ENCODE measurements at places on chromosomes 6 and 20. TPM values are rescaled to one million over a fixed set of nuclear protein-coding genes. Genes with fewer than 3 reads are reported as not detected.

PRRT1 gene
- total RNA-seq: 0.83 TPM

TMEM200A gene
- 0.53 TPM for total RNA-seq

RALY gene
- total RNA-seq: 164 TPM

PI3 gene
- not detected for total RNA-seq

SPINT4 gene
- not detected for total RNA-seq

HLA-DQB1 gene
- 2.5 TPM for total RNA-seq

PLCB1 gene
- 3.2 TPM for total RNA-seq

MTG2 gene
- total RNA-seq: 48.2 TPM

BIRC7 gene
- total RNA-seq: not detected

EPPIN gene
- total RNA-seq: not detected

NTSR1 gene
- not detected for total RNA-seq

SLCO4A1 gene
- total RNA-seq: 34.6 TPM

MAP7 gene
- 1.4 TPM for total RNA-seq

THEMIS gene
- 13.4 TPM for total RNA-seq

MATN4 gene
- 3.5 TPM for total RNA-seq

COL9A1 gene
- not detected for total RNA-seq

COX4I2 gene
- not detected for total RNA-seq

CD83 gene
- 26.6 TPM for total RNA-seq

APOBEC2 gene
- total RNA-seq: not detected

NFATC2 gene
- 29.4 TPM for total RNA-seq

SMIM8 gene
- total RNA-seq: 8.4 TPM

All from activated T-cell treated with anti-CD3 and anti-CD28 coated beads, Interleukin-2, amount 50 U/mL, for 72 hours (primary cell).